ENCODE measurements at places on chromosomes 16 and 17.
A peak's percentile ranks its signal among the peaks of the same experiment; 100 is the strongest.

DNA sequence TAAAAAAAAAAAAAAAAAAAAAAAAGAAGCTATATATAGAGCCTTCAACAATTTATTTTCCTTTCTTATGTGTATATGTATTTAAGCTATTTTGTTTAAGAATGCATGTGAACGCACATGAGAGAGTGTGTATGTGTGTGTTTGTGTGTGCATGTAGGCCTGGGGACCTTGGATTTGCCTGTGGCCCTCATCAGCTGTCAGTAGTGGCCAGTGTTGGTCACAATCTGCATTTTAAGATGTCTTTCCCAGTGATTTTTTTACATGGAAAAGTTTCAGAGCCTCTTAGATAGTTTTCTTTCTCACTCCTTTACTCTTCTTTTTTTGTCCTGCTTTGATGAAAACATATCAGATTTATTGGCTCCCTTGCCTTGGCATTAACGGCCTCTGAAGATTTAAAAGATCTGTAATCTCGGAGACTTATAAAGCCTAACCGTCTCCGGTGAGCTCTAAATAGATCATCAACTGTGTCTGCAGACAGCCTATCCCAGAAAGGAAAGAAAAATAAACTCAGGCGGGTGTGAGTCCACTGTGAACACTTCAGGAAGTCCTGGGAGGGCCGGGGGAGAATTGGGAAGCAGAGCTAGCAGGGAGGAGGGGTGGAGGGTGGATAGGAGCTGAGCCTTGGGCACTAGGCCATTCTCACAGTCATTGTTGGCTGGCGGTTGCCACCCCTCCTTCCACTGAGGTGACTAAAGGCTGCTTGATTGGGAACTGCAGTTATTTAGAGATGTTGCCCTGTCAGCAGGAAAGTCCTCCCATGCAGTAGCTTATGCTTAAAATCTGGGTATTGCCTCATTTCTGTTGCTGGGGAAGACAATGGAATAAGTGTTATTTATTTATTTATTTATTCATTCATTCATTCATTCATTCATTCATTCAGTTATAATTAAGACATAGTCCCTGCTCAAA lies 86.8 kb downstream of the WWP2 start:
- DNase-seq: peak; percentile 92

DNA sequence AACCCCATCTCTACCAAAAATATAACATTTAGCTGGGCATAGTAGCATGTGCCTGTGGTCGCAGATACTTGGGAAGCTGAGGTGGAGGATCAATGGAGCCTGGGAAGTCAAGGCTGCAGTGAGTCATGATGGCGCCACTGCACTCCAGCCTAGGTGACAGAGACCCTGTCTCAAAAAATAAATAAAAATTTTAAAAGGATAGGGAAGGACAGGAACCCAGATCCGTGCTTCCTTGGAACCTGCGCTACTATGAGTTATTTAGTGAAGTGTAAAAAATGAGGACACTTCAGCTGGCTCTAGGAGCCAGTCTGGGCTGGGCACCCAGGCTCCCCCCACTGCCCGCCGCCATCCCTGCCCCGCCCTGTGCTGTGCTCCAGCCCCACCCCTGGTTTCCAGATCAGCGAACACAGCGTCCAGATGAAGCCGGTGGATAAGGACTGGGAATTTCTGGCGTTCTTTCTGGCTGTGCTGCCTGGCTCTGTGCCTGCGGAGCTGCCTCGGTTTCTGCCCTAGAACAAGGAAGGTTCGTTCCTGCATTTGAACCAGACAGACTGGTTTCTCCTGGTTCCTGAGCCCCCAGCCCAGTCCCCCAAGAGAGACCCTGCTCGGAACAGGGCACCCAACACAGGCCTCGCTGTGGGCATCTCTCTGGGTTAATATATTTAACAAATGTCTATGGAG lies 18.5 kb downstream of the PLLP start:
- peak; percentile 83 for DNase-seq

- no peak for DNase-seq
Measured at GRCh38 chr17:74679374-74679773, 33.3 kb downstream of the CD300LF start.

DNA sequence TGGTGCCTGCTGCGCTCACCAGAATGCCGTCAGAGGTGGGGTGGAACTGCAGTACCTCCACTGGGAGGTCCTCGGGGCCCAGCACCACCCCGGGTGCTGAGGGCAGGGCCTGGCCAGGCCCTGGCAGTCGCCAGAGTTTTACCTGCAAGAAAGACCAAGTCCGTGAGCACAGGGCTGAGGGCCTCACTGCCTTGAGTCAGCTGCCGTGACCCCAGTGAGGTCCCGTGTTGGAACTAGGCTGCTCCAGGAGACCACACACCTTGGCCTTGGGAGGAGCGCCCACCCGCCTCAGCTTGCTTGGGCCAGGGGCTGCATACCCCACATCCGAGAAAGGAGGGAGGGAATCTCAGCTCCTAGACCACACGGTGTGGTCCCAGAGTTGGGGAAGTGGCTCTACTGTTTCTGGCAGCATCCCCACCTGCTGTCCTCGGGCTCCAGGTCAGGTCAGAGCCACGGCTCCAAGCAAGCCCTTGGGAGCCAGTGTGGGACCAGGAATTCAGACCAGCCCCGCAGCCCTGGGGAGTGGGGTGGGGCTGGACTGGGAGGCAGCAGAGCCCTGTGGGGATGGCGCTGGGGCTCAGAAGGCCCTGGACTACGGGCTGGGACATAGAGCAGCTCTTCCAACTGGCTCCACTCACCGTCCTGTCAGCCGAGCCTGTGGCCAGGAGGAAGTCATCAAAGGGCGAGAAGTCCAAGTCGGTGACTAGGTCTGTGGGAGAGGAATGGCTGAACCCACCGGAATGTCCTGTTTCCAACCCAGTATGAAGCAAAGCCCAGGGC lies 8.7 kb downstream of the CORO7 start:
- DNase-seq: no peak

- DNase-seq: no peak
Measured at GRCh38 chr16:10584981-10585438, 4.6 kb upstream of the EMP2 start.

- peak; percentile 76 for DNase-seq
Measured at GRCh38 chr16:69566240-69566980, 644 bp downstream of the NFAT5 start.

- DNase-seq: no peak
Measured at GRCh38 chr16:88936556-88937205, 40.3 kb downstream of the CBFA2T3 start.

- no peak for DNase-seq
Measured at GRCh38 chr17:27413315-27413714, 42.9 kb upstream of the KSR1 start.

DNA sequence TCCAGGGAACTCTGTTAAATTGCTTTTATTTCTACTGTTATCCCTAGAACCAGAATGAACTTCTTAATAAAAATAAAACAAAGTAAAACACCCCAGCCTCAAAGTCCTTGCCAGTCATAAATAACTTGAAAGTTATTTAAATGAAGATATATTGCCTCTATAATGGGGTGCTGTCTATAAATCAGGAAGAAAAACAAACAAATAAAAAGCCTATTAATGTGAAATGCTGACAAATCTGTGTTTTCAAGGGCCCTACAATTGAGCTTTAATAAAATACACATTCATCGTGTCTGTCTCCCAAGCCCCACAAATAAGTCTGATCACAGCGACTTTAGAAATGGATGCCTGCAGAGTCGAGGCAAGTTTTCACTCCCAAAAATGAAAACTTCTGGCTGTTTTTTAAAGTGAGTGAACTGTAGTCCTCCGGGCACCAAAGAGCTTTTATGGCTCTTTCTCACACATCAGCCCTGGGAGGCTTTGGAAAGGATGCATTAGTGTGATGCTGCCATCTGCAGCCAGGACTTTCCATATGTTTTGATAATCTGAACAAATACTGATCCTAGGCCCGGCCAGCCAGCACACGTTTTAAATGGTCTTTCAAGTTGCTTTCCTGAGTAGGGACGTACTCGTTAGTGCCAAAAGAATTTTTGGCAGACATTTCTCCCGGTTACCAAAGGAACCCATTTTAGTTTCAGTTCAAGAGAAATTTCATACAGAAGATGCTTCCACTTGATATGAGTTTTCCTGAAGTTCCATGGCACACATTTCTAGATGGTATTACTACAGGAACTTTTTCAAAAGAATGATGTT lies 16.3 kb downstream of the NACA2 start:
- peak; percentile 35 for DNase-seq

GRCh38 chr16:12356632-12357340 lies 380.3 kb downstream of the SNX29 start:
- DNase-seq: no peak

- DNase-seq: no peak
Measured at GRCh38 chr17:70478902-70479301, 309.6 kb downstream of the KCNJ2 start.

GRCh38 chr17:37148156-37148555 lies 199.4 kb downstream of the AATF start:
- peak; percentile 15 for DNase-seq

- DNase-seq: no peak
Measured at GRCh38 chr17:39965017-39965699, 2.4 kb downstream of the GSDMA start.

DNA sequence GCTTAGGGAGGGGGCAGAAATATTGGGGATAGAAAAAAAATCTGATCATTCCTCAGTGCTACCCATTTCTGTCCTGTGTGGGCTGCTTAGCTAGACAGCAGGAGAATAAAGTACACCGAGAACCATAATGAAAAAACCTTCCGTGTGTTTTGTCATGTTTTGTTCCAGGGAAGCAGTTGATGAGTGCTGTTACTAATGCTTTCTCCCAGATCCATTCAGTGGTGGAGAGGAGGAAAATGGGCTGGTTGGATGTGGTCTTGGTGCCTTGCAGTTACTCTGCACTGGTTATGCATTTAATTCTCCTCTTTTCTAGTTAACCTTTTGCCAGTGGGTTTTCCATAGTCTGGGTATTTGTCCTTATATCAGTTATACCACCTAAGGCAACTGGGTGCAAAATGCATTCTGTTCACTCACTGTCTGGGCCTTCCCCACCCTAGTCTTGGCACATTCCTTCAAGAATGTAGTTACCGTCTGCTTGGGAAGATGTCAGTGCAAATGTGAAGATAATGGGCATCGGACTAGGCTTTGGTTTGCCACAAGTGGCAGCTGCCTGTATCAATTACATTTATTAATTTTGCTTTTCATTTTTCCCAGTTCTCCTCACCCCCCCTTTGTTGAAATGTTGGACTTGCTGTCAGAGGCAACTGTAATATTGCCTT lies 9.3 kb upstream of the TBKBP1 start:
- DNase-seq: no peak

DNA sequence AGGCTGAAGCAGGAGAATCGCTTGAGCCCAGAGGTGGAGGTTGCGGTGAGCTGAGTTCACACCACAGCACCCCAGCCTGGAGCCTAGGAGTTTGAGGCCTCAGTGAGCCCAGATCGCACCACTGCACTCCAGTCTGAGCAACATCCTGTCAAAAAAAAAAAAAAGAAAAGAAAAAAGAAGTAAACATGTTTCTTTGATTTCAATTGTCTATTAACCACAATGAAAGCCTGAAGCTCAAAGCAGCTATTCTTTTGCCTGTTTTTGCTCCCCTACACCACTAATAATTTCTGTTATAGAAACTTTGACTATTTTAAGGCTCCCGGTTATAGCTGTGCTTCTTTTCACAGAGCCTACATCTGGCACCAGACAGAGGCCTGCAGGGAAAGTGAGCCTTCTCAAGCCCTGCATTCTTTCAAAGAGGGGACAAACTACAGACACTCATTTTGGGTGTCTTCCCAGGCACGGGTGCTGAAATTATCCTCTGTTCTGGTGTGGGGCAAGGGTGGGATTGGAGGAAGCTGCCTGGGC lies 14.2 kb upstream of the SLC52A1 start:
- peak; percentile 26 for DNase-seq

DNA sequence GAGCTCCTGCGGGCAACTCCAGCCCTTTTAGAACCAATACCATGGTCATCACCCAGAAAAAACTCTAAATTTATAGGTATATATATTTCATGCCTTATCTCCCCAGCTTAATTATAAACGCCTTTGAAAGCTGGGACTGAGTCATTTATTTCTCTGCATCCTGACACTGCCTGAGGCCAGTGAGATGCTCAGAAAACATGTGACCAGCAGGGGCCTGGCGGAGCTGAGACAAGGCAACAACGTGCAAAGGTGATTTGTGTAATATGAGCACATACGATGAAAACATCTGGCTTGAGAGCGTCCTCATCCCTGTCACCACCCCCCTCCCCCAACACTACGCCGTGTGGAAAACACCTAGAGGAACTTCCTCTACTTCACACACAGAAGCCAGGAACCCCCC lies 22.7 kb downstream of the NXN start:
- peak; percentile 50 for DNase-seq

DNA sequence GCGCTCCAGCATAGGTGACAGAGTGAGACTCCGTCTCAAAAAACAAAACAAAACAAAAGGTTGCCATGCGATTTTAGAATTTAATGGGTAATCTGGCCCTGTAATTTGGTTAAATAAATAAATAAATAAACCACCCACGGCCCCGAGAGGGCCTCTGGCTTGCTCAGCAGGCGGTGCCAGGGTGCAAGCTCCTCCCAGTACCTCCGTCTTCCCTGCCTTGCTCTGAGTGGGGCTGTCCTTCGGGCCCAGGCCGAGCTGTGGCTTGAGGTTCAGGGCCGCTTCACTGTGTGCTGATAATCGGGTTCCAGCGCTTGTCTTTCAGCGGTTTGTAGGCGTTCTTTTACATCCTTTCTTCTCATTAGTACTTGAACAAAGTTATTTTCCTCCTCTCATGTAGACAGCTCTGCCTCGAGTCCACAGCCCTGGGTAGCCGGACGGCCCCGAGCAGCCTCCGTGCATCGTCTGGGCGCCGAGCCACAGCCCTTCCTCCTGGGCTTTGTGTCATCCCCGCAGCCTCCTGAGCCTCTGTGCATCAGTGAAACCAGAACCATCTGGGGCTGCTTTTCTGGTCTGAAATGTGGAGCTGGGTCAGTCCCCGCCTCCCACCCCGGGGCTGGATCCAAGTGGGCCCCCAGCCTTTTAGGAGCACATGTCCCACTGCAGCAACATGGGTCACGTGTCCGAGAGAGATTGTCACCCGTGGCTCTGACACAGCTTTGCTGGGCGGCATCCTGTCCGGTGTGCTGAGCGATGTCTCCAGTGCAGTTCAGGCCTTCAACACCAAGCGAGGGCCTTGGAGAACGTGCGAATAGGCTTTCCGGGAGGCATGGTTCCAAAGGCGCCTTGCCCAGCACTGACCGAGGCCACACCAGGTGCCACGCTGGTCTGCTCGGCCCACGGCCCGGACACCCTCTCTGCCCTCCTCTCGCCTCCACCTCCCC lies 157.4 kb upstream of the CHMP6 start:
- DNase-seq: no peak

DNA sequence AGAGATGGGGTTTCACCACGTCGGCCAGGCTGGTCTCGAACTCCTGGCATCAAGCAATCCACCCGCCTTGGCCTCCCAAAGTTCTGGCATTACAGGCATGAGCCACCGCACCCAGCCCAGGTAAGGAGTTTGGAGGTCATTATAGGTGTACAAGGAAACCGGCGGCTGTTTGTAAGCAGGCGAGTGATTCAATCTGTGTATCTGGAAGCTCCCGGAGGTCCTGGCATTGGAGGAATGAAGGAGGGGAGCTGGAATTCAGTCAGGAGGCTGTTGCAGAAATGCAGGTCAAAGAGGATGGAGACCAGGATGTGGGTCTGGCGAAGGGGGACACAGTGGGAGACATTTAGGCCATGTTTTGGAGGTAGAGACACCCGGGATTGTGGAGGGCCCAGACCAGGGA lies 18.8 kb downstream of the CDC42EP4 start:
- DNase-seq: no peak

GRCh38 chr16:64872101-64872500 lies 249.8 kb downstream of the CDH11 start:
- no peak for DNase-seq

GRCh38 chr16:54930005-54930868 lies at the start of gene IRX5:
TSS of gene IRX5 (plus strand) at chr16:54930865. CDS start at chr16:54931199, 334 bp downstream.
- DNase-seq: peak; percentile 93

- no peak for DNase-seq
Measured at GRCh38 chr17:77657839-77658238, 300.7 kb upstream of the TNRC6C start.

All from dermis blood vessel endothelial cell (primary cell).